Stimulated activated naive CD8-positive, alpha-beta T cell treated with anti-CD3 and anti-CD28 coated beads, Interleukin-15, amount 100 ng/mL, for 72 hours (primary cell): ENCODE measurements at places on chromosomes 6 and 20.

DNA sequence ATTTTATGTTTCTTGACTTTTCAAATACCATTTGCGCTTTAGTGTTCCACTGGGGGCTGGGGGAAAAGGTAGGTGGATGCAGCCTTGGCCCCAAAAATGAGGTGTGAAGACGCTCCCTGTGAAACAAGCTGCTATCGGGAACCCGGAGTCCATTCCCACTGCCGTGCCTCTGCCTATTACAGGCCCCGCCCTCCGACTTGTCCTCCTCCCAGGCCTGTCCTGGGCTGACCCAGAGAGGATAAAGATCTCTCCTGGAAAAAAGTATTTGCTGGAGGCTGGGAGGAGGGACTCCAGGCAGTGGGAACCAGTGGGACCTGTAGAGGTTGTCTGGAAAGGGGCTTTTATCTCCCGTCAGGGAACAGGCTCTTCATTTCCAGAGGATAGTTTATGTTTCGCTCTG, 215.0 kb downstream of the SLC24A3 start:
- no peak for DNase-seq

DNA sequence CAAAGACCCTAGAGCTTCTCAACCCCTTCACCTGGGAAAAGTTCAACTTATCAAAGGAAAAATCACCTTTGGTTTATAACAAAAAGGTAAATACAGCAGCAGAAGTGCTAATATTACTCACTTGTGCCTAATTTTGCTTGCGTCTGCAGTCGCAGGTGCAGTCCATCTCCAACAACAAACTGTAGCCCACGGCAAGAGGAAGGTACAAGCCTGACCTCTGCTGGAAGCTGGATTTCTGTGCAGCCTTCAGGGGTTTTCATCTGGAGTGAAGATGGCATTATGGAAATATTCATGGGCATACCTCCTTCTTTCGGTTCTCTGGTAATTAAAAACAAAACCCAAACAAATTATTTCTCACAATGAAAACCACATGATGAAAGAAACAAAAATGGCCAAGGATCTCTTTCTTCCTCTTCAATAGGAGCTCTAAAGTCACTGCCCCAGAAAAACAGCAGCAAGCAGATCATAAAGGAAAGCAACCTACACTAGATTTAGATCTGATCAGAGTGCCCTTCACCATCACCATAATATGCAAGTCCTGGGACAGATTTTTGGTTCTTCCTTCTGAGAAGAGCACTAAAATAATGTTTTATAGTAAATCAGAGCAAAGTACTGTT, 7.8 kb downstream of the UBE3D start:
- no peak for DNase-seq

DNA sequence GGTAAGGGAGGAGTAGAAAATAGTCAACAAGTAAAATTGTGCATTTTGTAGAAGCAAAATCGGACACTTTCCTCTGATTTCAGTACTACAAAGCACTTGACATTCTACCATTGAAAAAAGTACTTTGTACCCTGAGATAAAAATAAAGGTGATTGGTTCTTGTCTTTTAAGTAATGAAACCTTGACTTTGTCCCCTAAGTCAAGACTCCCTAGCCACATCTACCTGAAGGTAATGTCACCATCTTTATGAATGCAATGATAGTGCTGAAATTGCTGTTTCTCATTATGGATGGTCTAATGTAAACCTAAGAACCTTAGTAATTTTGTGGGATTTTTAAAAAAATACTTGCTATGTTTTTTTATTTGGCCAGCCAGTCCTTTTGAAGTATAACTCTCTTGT, 2.4 kb upstream of the MAN1A1 start:
- DNase-seq: no peak

DNA sequence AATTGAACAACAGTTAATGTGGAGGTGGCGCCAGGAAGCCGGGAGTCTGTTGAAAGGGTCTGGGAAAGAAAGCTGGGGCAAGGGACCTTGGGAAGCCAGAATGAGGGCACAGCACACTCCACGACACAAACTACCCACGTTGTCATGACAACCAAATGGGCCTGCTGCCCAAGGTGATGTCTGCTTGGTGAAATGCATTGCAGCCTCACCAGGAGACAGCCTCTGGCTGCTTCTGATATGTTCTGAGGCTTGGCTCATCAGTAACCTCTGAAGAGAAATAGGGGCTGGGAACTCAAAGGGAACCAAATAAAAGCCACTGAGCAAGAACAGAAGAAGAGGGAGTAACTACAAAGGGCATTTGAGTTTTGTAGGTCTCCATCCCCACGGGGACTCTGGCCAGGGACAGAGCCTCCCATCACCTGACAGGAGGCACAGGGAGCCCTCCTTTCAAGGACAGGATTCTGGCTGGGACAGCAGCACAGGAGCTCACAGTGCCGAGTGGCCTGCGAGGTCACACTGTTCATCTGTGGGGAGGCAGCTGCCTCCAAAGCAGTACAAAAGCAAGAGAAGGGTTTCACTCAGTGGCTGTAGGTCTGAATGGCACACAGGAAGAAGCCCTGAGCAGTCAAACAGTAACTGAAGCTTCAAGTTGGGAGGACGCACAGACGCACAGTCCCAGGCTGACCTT, 44.6 kb upstream of the KCNK16 start:
- no peak for DNase-seq

DNA sequence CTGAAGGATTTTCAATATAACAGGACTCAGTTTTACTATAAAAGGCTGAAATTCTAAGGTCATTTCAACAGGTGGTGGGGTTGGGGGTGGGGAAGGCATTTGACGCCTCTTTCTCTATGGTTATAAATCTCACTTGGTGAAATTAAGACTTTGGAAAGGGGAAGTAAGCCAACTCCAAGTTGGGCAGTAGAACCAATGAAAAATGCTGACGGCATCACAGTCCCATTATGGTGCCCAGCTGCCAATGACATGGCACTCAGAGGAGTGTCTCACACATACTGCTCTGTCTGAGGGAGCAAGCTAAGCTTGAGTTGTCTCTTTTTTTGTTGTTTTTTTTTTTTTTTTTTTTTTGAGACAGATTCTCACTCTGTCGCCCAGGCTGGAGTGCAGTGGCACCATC, 4.7 kb downstream of the SLC16A10 start:
- no peak for DNase-seq

- no peak for DNase-seq
These were observed 697 bp upstream of the CEP43 start for GRCh38 chr6:166998256-166999144.

DNA sequence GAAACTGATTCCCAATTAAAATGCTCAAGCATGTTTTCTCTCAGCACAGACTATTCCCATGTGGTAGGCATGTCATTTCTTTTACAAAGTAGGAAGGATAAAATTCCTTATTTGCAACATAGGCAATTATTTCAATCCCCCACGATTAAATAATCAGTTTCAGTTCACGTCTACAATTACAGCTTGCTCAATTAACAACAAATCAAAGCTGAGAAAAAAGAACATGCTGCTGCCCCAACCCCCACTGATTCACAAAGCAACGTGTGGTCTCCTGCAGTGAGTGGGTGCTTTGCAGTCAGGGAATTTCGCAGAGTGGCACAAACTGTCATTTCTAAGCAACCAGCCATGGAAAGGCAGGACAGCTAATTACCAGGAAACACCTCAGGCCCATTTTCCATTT, 17.0 kb downstream of the RNASET2 start:
- DNase-seq: no peak

GRCh38 chr6:39918831-39919230, 15.4 kb downstream of the MOCS1 start:
- DNase-seq: no peak

DNA sequence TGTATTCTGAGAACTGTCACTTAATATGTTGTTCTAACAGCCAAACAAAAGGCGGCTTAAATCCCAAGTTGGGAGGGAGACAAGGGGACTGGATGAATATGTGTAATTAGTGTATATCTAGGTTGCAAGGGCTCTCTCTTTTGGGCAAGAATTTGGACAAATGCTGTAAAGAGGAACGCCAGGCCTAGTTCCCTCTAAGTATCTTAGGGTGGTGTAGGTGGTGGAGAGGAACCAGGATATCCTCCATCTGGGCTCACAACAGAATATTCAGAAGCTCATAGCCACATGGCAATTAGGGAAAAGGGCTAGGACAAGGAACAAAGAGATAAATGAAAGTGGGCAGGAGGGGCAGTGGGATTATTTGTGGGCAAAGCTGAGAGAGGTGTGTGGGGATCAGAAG, 149.5 kb downstream of the LRFN2 start:
- DNase-seq: no peak

- no peak for DNase-seq
These were observed 31.7 kb upstream of the MAS1L start for GRCh38 chr6:29519291-29520010.

- no peak for DNase-seq
These were observed 293.3 kb downstream of the HACE1 start for GRCh38 chr6:104566411-104566810.

- no peak for DNase-seq
These were observed 42.8 kb upstream of the LY86 start for GRCh38 chr6:6545616-6546317.

DNA sequence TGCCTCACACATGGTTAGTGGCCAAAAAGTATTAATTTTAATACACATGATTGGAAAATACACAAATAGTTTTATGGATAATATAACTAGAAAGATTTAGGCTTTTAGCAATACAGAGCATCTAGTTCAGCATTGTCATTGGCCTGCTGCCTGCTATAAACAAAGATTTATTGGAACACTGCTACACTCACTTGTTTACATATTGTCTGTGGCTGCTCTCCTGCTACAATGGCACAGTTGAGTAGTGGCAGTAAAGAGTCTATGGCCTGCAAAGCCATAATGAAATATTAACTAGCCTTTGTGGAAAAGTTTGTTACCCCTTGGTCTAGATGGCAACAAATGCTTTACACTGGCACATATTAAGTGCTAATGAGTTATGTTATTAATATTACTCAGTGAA, 37.8 kb downstream of the ZNF451 start:
- no peak for DNase-seq

GRCh38 chr6:161410076-161410475, 136.2 kb upstream of the AGPAT4 start:
- DNase-seq: no peak

GRCh38 chr6:121816361-121816760, 380.9 kb downstream of the GJA1 start:
- no peak for DNase-seq

DNA sequence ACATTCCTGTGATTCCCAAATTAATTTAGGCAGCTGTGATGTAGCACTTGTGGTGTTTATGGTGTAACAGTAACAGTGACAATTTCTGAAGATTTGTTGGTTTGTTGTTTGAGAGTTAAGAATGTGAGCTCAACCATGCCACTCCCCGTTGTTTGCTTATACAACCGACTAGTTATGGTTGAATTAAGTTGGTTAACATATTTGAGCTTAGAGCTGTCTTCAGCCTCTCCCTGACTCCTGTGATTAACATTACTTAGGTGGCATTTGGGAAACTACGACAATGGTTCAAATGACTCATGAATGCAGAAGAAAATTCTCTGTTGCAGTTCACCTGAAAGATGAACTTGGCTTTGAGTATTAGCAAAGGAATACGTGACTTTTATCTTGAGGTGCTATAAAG, 35.9 kb upstream of the PRL start:
- DNase-seq: no peak
